ENCODE measurements at places on chromosomes 11 and 22. TPM values are rescaled to one million over a fixed set of nuclear protein-coding genes. Genes with fewer than 3 reads are reported as not detected.

The GRIA4 gene
- polyA plus RNA-seq = 42.7 TPM

The GVQW3 gene
- polyA plus RNA-seq = 3.0 TPM

The MAPK8IP2 gene
- 5.1 TPM for polyA plus RNA-seq

The FDXACB1 gene
- 1.7 TPM for polyA plus RNA-seq

The TMEM191B gene
- polyA plus RNA-seq = not detected

The DGCR6 gene
- polyA plus RNA-seq = 8.0 TPM

The CNTF gene
- polyA plus RNA-seq = not detected

The SLC29A2 gene
- polyA plus RNA-seq = 0.69 TPM

The TRIM49 gene
- polyA plus RNA-seq = not detected

The CENATAC gene
- 14.6 TPM for polyA plus RNA-seq

The FAM76B gene
- polyA plus RNA-seq = 4.4 TPM

The CTSC gene
- 17.3 TPM for polyA plus RNA-seq

The OR4A5 gene
- not detected for polyA plus RNA-seq

The KRTAP5-7 gene
- not detected for polyA plus RNA-seq

The MTNR1B gene
- polyA plus RNA-seq = not detected

The LRRN4CL gene
- polyA plus RNA-seq = not detected

The RAB38 gene
- polyA plus RNA-seq = not detected

The HORMAD2 gene
- not detected for polyA plus RNA-seq

The PARVA gene
- 14.0 TPM for polyA plus RNA-seq

The SLC22A9 gene
- polyA plus RNA-seq = not detected

The PTPRJ gene
- 1.9 TPM for polyA plus RNA-seq

The CHRM1 gene
- polyA plus RNA-seq = not detected

The GAL3ST1 gene
- polyA plus RNA-seq = 0.15 TPM

The NELL1 gene
- polyA plus RNA-seq = 76.9 TPM

The NXPE4 gene
- polyA plus RNA-seq = not detected

The WBP2NL gene
- polyA plus RNA-seq = not detected

The MB gene
- polyA plus RNA-seq = not detected

The IGSF9B gene
- polyA plus RNA-seq = 0.11 TPM

The NNMT gene
- polyA plus RNA-seq = 4.8 TPM

The OR10G4 gene
- polyA plus RNA-seq = not detected

The KLHL35 gene
- 0.74 TPM for polyA plus RNA-seq

The OR52I1 gene
- polyA plus RNA-seq = not detected

The FAR1 gene
- 44.2 TPM for polyA plus RNA-seq

The WNT7B gene
- polyA plus RNA-seq = 0.45 TPM

The MS4A6E gene
- not detected for polyA plus RNA-seq

The ATG2A gene
- 0.73 TPM for polyA plus RNA-seq

The RIC3 gene
- 66.1 TPM for polyA plus RNA-seq

The PNPLA5 gene
- polyA plus RNA-seq = not detected

The DDT gene
- polyA plus RNA-seq = 73.3 TPM

The IL17REL gene
- not detected for polyA plus RNA-seq

The INSC gene
- 8.8 TPM for polyA plus RNA-seq

The ZNF408 gene
- 0.22 TPM for polyA plus RNA-seq

The ANO9 gene
- polyA plus RNA-seq = not detected

The NEFH gene
- polyA plus RNA-seq = 343 TPM

The BSCL2 gene
- 550 TPM for polyA plus RNA-seq

The OR10G8 gene
- not detected for polyA plus RNA-seq

The C11orf91 gene
- polyA plus RNA-seq = not detected

The SLC22A12 gene
- not detected for polyA plus RNA-seq

Measured in Purkinje cell (primary cell).